Activated naive CD4-positive, alpha-beta T cell treated with anti-CD3 and anti-CD28 coated beads, Interleukin-2, amount 10 ng/mL, durations not matched to agents 7 days and 5 days (primary cell): ENCODE measurements at places on chromosomes 11 and 22.

DNA sequence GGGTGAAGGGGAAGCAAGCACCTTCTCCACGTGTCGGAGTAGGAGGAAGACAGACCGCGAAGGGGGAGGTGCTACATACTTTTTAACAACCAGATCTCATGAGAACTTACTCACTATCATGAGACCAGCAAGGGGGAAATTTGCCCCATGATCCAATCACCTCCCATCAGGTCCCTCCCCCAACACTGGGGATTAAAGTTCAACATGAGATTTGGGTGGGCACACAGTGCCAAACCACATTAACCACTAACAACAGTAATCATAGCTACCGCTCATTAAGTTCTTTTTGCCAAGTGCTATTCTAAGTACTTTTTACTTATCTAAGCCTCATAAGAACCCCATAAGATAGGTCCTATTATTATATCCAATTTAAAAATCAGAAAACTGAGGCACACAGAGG, 450.5 kb upstream of the DDI1 start:
- no peak for DNase-seq

DNA sequence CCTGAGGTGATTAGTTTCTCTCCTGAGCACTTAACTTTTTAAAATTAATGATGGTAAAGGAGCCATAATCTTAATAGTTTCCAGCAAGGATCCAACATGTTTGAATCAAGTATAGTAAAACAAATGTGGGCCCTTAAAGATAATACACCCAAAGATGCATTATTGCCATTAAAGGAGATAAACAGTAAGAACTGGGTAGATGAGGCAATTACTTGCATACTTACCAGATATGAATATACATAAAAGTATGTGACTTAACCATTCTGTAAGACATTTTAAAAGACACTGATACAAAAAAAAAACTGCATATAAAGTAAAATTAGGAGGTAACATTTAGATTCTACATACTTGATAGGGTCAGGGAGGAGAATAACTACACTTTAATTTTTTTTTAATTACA, 48.2 kb downstream of the CADM1 start:
- DNase-seq: no peak

DNA sequence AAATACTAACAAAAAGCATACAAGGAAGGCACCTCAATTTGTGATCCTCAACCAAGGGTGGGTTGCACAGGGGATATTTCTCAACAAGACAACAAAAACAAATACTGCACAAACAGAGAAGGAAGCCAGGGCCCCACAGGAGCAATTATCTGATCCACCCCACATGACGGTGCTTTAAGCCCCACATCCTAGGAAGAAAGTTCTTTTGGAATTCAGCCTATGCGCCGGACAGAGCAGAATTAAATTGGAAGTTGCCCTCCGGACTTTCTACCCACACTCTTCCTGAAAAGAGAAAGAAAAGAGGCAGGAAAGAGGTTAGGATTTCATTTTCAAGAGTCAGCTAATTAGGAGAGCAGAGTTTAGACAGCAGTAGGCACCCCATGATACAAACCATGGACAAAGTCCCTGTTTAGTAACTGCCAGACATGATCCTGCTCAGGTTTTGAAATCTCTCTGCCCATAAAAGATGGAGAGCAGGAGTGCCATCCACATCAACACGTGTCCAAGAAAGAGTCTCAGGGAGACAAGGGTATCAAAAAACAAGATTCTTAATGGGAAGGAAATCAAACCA, 40.6 kb downstream of the OSBP start:
- DNase-seq: no peak

DNA sequence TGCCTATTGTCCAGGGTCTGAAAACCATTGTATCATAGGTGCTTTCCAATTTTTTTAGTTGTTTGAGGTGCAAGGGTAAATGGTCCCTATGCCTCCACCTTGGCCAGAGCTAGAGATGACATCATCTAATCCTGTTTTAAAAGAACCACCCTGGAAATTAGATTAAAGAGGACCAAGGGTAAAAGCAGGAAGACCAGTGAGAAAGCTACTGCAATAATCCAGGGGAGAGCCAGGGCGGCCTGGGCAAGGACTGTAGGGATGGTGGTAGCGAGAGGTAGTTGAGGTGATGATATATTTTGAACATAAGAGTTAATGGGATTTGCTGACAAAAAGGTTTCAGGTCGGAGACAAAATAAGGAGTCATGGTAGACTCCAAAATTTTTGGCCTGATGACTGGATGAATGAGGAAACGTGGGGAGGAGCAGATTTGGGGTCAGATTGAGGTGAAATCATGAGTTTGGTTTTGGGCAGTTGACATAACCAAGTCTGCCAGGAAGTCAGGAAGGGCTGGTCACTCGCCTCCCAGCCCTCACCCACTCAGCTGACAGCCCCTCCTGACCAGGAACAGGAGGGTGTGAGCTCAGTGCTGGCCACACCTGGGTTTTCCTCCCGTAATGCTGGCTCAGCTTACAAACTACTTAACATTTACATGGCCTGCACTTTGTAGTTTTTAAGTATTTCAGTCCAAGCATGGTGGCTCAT, 23.0 kb downstream of the SCN4B start:
- no peak for DNase-seq

GRCh38 chr22:36930041-36930935, 16.9 kb downstream of the CSF2RB start:
- DNase-seq: no peak

DNA sequence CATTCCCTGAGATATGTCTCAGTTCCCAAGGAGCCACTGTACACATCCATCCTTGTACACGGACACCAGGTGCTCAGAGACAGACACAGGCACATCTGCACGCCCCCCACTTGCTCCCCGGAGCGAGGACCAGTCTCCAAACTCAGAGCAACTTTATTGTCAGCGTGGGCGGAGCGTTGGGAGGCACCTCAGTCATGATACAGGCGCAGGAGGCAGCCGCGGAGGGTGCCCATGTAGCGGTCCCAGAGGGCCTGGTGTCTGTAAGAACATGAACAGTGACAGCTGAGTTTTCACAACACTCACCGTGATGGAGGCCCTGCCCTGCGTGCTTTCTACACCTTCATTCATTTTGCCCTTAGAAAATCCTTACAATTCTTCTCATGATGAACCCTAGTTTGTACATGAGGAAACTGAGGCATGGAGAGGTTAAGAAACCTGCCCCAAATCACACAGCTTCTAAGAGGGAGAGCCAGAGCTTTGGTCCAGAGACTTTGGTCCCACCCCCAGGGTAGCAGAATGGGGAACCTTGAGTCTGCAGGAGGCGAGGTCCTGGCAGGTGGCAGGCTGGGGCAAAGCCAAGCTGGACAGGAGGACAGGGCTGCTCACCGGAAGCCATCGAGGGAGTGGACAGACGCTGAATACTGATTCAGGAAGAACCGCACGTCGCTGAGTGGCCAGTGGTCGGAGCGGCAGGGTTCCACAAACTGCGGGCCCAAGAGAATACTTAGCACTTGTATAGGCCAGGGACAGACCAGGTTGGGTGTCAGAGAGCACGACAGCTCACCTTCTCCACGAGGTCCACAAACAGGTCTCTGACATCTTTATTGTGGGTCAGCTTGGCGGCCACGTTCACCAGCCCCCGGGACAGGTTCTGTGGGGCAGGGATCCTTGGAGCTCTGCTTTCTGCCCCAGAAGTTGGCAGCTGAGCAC, 4.2 kb downstream of the FIBP start:
- DNase-seq: no peak

GRCh38 chr11:102347462-102348370, 702 bp downstream of the BIRC2 start:
- DNase-seq: peak; percentile 39

DNA sequence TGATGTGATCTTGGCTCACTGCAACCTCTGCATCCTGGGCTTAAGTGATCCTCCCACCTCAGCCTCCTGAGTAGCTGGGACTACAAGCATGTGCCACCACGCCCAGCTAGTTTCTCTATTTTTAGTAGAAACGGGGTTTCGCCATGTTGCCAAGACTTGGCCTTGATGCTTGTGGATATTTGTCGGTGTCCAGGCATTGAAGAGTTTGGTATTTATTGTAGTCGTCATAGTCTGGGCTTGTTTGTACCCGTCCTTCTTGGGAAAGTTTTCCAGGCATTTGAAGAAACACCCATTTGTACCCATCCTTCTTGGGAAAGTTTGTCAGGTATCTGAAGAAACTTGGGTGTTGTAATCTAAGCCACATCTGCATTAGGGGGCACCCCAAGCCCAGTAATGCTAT, 28.7 kb downstream of the FCHSD2 start:
- no peak for DNase-seq

GRCh38 chr22:28102151-28102812, 183.2 kb upstream of the PITPNB start:
- no peak for DNase-seq

DNA sequence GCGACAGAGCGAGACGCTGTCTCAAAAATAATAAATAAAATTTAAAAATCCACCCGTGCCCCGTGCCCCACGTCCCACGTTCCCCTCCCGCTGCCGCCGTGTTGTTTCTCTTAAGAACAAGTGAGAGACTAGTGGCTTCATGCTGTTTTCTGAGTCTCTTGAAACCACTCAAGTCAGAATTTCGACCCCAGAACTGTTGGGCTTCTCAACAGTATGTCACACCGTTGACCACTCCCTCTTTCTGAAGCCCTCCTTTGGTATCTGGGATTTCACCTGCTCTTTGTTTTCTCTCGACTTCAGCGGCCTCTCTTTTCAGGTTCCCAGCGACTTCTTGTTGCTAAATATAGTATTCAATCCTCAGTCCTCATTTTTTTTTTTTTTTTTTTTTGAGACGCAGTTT, 974 bp downstream of the PPIL2 start:
- DNase-seq: no peak

GRCh38 chr11:2696455-2696854, 3.3 kb downstream of the KCNQ1OT1 start:
- no peak for DNase-seq

- no peak for DNase-seq
Measured at GRCh38 chr11:92329646-92330045, 105.0 kb downstream of the FAT3 start.

GRCh38 chr22:49129736-49130135, 697.9 kb downstream of the BRD1 start:
- DNase-seq: no peak

DNA sequence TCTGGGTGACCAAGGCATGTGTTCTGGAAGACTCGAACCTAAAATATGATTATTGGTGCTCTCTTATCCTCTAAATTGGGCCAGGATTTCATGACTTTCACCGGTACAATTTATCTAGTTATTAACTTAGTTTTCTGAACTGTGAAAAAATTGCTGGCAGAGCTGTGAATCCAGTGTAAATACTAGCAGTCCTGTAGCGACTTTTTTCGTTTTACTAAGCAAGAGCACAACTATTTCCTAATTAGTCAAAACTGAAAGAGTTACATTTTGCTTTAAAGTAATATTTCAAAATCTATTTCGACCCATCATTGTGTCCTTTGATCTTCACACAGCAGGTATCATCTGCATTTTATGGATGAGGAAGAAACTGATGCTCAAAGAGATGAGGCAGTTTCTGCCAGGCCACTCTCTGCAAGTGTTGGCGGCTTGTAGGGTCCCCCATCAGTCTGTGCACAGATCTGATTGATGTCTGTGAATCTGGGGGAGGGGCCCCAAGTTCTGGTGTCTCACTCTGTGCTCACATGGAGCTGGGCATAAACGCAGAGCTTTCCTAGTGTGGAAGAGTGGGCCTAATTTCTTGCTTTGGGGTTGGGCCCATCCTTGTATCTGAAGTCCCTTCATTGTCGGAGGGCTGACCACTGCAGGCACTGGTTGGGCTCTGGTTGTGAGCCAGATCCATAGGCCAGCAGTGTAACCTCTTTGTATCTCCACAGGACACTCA, 1.4 kb upstream of the TRMT2A start:
- DNase-seq: no peak

GRCh38 chr11:44913502-44913901, 37.2 kb downstream of the TP53I11 start:
- DNase-seq: no peak

GRCh38 chr22:43720716-43721115, 91.4 kb downstream of the EFCAB6 start:
- no peak for DNase-seq

DNA sequence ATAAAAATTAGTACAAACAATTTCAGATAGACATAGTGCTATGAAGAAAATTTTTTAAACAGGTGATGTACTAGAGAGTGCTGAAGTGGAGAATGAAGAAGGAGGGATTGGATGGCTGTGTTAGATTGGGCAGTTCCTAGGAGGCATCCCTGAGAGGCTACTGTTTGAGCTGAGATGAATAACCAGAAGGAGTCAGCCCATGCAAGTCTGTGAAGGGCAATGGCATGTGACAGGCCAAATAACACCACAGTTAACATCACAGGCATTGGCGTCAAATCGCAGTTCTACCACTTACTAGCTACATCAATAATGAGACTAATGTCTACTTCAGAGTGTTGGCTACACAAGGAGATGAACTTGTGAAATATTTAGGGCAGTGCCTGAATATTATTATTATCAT, 35.4 kb downstream of the HORMAD2 start:
- no peak for DNase-seq

DNA sequence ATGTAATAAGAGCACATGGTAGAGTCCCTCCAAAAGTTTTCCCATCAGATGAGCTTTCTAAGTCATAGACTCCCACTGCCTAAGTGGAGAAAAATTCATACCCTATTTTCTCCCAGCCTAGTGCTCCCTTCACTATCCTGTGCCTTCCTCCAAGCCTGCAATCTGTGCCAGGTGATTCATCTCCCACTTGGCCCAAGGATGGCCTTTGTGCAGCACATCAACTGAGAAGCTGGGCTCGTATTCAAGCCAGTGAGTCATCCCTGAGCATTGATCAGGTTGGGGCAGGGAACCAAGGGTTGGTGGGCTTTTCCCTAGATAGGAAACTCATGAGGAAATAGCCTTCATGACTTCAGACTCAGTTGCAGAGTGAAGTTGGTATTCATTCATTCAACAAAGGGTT, 64.6 kb downstream of the PANX1 start:
- DNase-seq: no peak

GRCh38 chr11:69918231-69918937, 99.2 kb upstream of the FGF3 start:
- DNase-seq: peak; percentile 19

DNA sequence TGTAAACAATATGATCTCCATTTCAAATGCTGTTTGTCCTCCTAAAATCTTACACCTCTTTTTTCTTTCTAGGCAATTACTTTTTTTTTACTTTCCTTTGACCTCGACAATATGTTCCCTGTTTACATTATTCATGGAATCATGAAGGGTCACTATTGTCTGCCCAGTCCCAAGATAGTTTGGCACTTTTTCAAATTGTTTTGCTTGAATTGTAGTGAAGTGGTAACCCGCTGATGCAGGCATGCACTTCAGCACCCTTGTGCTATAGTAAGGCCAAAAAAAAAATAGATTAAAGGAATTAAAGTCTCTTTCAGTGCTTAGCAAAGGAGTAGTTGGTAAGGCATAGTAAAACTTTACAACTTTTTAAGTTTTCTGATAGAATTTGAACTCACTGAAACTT, 90.9 kb downstream of the PAX6 start:
- no peak for DNase-seq

DNA sequence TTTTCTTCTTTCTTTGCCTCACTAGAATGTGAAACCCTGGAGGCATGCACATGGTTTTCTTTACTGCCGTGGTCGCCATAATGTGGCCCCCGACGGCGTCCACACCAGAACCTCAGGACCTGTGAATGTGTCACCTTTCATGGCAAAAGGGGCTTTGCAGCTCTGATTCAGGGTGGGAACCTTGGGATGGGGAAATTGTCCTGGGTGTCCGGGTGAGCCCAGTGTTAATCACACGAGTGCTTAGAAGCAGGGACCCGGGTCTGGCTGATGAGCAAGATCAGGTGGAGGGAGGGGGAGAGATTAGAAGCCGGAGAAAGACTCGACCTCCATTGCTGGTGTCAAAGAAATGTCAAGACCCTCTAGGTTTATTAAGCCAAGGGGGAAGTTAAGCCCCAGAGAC, 74.7 kb upstream of the SHISAL1 start:
- DNase-seq: peak; percentile 7

- DNase-seq: no peak
Measured at GRCh38 chr11:69145050-69145380, 10.7 kb upstream of the SMIM38 start.

- no peak for DNase-seq
Measured at GRCh38 chr11:121476379-121477032, 23.7 kb upstream of the SORL1-AS1 start.
